ENCODE measurements at places on chromosomes 1 and 21.

DNA sequence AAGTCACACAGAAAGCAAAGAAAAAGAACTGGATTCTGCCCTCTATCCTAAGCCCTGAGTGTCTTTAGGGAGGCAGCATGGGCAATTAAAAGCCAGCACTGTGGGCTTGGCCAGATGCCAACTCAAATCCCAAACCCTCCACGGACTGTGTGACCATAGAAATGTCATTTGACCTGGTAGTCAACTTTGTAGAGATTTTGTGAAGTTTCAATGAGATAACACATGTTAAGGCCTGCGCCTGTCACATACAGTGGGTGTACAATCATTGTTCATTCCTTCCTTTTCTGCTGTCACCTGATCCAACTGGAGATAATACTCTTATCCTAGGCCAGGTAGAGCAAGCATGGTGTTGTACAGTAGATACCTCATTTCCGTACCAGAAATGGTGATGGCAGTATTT, 54.2 kb downstream of the TMEM53 start:
- DNase-seq, result no peak

DNA sequence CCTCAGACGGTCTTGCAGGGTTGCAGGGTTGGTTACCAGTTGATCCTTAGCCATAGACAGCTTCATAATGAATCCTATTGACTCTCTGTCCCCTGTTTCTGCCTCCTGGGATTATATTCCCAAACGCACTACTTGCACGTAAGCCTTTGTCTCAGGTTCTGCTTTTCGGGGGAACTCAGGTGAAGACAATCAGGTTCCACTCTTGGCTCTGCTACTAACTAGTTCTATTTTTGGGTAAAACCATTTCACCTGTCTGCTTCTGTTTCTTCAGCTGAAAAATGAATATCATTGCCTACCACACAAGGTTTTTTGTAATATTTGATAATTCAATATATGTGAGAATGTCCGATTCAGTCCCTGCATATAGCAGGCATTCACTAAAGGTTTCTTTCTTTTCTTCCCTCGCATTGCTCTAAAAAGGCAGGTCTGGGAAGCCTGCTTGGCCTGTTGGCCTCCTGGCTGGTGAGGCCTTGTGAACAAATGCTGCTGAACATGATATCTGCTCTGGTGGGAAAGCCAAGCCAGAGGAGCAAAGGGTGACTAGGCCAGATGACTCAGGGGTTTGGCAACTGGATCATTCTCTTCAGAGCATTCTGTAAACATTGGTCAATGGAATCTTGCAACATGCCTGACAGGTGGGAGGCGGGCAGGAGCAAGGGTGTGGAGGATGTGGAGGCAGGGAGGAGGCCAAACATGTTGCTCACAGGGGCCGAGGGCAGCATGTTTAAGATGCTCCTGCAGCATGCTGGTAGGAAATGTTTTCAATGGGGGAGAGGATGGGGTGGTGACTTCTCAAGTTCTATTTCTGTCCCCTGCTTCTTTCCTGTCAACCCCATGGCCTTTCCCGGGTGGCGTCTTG, 23.8 kb downstream of the IER5 start:
- DNase-seq, result peak; percentile 96

GRCh38 chr1:228316589-228317387, 89.8 kb downstream of the TRIM11 start:
- no peak for DNase-seq

GRCh38 chr1:237685551-237685950, 205.2 kb downstream of the ZP4 start:
- no peak for DNase-seq

- DNase-seq, result no peak
Measured at GRCh38 chr1:232551386-232551785, 78.5 kb downstream of the SIPA1L2 start.

DNA sequence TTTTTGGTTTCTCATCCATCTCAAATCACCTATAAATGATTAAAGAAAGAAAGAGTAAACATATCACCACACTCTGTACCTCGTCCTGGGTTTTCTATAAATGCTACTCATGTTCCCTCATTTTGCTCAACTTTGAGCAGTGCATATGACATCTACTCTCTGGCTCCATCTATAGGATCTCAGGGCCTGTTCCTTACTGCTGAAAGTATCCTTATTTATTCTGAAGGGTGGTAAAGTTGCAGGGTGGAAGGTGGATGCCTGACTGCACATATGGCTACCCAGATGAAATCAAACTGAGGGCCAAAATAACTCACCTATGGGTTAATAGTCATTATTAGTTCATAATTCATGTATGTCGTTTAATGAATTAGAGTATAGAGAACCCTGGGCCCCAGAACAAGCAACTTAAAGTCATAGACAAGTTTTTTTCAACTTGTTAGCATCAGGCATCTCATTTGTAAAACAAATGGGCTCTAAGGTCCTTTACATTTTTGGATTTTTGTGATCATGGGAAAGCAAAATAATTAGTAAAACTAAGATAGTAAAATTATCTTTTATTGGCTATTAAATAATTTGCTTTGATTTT, 46.5 kb downstream of the NCF2 start:
- DNase-seq, result peak; percentile 65

DNA sequence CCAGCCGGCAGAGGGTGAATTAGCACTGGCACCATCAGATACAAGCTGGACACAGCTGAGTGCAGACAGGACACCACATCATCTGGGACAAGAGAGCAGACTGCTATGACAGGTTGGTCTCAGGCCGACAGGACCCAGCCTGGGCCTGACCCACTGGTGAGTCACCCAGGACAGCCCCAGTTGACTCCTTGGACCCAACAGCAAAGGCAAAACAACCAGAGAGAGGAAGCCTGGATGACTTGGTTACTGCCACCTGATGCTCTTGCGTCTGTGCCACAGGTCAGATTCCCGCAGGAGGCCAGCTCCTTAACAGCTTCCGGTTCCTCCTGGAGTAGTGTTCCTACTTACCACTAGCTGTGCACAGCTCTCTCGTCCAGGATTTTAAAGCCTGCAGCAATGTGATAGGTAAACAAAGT, 18.5 kb downstream of the CCN1 start:
- DNase-seq, result no peak

DNA sequence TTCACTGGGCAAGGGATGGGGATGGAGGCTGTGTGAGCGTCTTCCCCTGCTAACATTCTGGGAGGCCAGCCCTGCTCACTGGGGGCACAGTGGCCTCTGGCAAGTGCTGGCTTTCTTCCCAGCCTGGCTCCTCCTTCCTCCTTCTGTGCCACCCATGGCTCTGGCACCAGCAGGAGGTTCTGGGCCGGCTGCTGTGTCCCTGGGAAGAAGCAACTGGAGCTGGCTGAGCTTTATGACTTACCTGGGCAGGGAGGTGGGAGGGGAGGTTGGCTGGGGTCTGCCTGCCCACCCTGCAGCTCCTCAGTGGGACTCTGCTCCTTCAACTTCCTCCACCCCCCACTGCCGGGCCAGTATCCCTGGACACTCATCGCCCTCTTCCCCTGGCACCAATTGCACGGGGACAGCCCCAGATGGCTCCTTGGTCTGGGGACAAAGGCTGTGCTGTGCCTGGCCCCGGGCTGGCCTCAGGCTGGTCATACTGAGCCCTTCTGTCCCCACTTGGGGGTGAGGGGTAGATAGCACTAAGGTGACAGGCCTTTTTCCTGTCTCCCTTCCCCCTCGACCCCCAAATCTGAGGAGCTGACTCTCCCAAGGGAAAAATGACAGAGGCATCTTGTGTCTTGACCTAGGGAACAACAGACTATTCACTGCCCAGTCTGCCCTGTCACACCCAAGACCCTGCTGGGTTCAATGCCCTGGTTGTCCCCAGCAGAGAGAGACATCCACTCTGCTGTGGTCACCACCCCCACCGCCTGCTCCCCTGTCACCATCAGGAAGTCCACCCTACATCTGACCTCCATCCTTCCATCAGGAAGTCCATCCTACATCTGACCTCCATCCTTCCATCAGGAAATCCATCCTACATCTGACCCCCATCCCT, 14.4 kb downstream of the CDK18 start:
- no peak for DNase-seq

GRCh38 chr1:231663211-231663792, 36.7 kb downstream of the DISC1 start:
- DNase-seq, result peak; percentile 46

- peak; percentile 65 for DNase-seq
Measured at GRCh38 chr21:38820471-38821239, 14.9 kb downstream of the ETS2 start.

GRCh38 chr1:197666769-197667285, 108.5 kb downstream of the DENND1B start:
- no peak for DNase-seq

DNA sequence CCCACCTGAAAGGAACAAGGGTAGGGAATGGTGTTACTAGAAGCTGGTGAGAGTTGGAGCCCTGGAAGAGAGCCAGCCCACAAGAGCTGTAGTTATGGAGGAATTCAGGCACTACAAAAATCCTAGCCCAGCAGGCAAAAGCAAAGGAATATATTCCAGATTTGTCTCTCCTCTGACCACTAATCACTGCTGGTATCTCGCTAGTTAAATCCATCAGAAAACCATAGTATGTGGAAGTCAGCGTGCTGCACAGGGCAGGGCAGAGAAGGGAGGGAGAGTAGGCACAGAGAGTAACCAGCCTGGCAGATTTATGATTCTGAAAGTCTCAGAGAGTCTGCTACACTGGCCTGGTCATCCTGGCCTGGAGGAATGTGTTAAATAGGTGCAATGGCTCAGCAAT, 88.6 kb downstream of the SELENOF start:
- peak; percentile 18 for DNase-seq

DNA sequence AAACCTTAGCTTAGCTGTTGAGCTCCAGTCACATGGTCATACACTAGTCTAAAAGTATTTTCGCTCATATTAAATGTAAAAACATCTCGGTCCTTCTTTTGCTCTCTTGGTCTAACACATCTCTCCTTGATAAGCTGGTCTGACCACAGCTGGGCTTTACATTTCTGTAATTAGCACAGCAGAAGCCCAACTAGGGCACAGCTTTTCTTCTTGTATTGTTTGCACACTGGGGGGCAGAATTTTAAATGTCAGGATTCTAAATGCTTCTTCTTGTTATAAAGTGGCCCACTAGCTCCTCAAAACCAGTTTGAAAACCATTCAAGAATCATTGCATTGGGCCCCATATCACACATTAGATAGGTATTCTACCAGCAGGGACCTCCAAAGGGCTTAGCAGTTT, 289.1 kb upstream of the PKN2 start:
- DNase-seq, result no peak

- DNase-seq, result peak; percentile 19
Measured at GRCh38 chr21:34579411-34579810, 35.5 kb downstream of the RCAN1 start.

- no peak for DNase-seq
Measured at GRCh38 chr1:194600716-194601115, 1414.3 kb upstream of the B3GALT2 start.

DNA sequence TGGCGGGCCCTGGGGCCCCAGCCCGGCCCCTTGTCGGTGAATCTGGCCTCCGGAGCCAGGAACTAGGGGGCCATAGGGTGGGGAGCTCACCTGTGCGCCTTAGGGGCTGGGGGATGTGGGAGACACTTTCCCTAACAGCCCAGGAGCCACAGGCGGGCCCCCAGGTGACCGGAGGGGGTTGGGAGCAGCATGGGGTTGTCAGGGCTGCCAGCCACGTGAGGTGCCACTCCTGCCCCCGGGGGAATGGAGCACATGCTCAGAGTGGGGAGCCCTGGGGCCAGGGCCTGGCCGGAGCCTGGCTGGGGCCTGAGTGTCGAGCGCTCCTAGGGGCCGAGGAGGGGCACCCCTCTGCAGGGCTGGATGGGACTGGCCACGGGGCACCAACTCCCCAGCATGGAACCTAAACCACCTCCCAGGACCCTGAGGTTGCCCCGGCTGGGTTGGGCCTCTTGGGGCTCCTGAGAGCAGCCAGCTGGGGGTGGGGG, 19.9 kb downstream of the PRXL2B start:
- DNase-seq, result no peak

All from fibroblast of gingiva (primary cell).